ENCODE measurements at places on chromosomes 16 and 17.

- H3K27me3 ChIP-seq, result no peaks in the 10 kb centered on the region
- H3K36me3 ChIP-seq, result no peaks in the 10 kb centered on the region
- H3K4me1 ChIP-seq, result no peaks in the 10 kb centered on the region
- no peak overlapping the region for H3K27ac ChIP-seq
- DNase-seq, result no peak
These were observed 24.6 kb upstream of the COX10 start for GRCh38 chr17:14044702-14045101.

DNA sequence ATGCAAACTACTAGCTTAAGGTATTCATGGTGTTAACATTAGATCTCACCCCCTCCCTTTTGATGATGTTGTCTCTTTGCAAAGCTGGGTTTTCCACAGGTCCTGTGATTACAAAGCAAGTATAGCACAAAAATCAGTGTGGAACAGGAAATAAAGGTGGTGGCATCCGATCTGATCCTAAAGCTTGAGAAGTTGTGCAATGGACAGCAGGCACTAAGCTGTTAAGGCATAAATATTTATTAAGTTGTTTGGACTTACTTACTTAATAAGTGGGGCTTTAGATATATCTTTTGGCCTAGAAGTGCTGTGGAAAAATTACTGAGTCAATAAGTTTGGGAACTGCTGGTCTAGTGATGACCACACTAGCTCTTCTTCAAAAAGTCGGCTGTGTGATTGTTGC is 5.0 kb downstream of the GLP2R start:
- DNase-seq, result no peak
- H3K36me3 ChIP-seq, result no peaks in the 10 kb centered on the region
- peaks cover 19% of the 10 kb centered on the region for H3K4me1 ChIP-seq
- H3K27me3 ChIP-seq, result no peaks in the 10 kb centered on the region

GRCh38 chr17:59431601-59432000 is 100.1 kb downstream of the YPEL2 start:
- H3K4me3 ChIP-seq, result no peak overlapping the region
- no peak overlapping the region for H3K27ac ChIP-seq
- no peaks in the 10 kb centered on the region for H3K27me3 ChIP-seq
- H3K36me3 ChIP-seq, result no peaks in the 10 kb centered on the region

- H3K36me3 ChIP-seq, result no peaks in the 10 kb centered on the region
- DNase-seq, result peak; percentile 79
- peaks cover 3% of the 10 kb centered on the region for H3K4me1 ChIP-seq
These were observed 3.8 kb upstream of the TAC4 start for GRCh38 chr17:49851387-49852291.

DNA sequence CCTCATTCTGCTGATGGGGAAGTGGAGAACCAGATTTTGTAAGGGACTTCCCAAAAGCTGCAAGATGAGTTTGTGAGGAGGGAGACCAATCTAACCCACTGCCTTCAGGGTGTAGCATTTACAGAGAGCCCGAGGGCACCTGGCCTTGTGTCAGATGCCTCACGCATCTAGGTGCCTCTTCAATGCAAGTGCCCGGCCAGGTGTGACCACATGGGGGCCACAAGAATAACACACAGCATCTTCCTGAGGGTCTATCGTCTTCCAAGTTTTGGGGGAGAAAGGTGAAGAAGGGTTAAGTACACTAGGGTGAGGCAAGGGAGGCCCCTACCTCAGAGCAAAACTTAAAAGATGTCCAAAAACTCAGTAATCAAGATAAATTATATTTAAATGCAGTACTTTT is 401.7 kb upstream of the CDH5 start:
- H3K4me1 ChIP-seq, result peaks cover 3% of the 10 kb centered on the region
- H3K27ac ChIP-seq, result no peak overlapping the region
- no peaks in the 10 kb centered on the region for H3K27me3 ChIP-seq
- H3K36me3 ChIP-seq, result no peaks in the 10 kb centered on the region
- DNase-seq, result no peak

GRCh38 chr16:48041981-48042421 is 113.8 kb downstream of the ABCC12 start:
- no peaks in the 10 kb centered on the region for H3K4me1 ChIP-seq
- H3K27me3 ChIP-seq, result peaks cover under 1% of the 10 kb centered on the region
- peak; percentile 19 for DNase-seq
